ENCODE measurements at places on chromosomes 3 and 15.
A peak's percentile ranks its signal among the peaks of the same experiment; 100 is the strongest.

- no peak for DNase-seq
Observed at GRCh38 chr3:14275962-14276909, 97.6 kb downstream of the LSM3 start.

- no peak for DNase-seq
Observed at GRCh38 chr15:61057376-61057775, 171.7 kb downstream of the RORA start.

GRCh38 chr15:42137461-42138261, 18.8 kb downstream of the PLA2G4F start:
- DNase-seq, result no peak

GRCh38 chr3:53834429-53835095, 11.7 kb downstream of the CHDH start:
- DNase-seq, result no peak

DNA sequence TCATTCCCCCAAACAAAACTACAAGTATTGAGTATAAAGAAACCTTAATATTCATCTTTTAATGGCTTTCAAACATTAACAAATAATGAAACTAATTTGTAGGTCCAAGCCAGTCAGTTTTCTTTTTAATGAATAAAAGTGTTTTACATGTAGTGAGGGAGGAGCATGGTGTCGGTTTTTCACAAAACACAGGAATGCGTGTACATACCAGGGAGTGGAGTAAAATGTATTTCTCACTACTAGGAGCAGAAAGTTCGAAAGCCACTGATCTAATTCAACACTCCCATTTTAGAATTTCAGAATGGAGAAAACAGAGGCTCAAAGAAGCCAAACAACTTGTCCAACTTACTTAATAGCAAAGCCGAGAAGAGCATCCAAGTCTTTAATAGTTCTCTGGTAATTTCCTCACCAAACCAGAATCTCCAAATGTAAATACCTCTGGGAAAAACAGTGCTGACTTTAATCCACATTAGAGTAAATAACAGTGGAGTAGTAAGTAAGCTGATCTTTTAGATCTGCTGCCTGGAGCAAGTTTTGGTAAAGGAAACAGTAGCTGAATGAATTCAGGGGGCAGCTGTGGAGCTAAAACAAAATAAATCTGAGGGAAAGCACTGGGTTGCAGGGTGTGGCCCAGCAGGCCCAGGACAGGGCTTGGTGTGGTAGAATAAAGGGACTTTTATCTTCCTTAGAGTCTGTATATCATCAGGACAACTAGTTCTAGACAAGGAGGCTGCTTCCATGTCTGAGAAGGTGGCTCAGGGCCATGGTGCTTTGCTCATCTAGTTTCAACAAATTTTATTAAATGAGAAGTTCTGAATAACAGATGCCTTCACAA, 7.9 kb downstream of the ANP32A start:
- no peak for DNase-seq

- peak; percentile 54 for DNase-seq
Observed at GRCh38 chr15:69304182-69304545, 5.5 kb downstream of the PAQR5 start.

GRCh38 chr3:55615694-55616295, 128.7 kb upstream of the WNT5A start:
- no peak for DNase-seq

- no peak for DNase-seq
Observed at GRCh38 chr3:116394365-116394764, 50.9 kb downstream of the LSAMP start.

DNA sequence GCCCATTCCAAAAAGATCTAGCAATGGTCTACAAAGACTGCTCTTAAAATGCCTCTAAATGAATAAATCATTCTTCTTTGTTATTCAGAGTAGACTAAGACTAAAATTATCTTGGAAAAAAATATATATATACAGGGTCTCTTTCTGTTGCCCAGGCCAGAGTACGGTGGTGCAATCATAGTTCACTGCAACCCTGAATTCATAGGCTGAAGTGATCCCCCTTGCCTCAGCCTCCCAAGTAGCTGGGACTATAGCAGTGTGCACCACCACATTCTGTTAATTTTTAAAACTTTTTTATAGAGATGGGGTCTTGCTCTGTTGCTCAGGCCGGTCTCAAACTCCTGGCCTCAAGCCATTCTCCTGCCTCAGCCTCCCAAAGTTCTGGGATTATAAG, 18.7 kb downstream of the WWTR1 start:
- no peak for DNase-seq

- DNase-seq, result no peak
Observed at GRCh38 chr3:37580237-37580636, 281.4 kb upstream of the CTDSPL start.
